ENCODE measurements at places on chromosomes 1 and 21. TPM values are rescaled to one million over a fixed set of nuclear protein-coding genes. Genes with fewer than 3 reads are reported as not detected.

Gene AGBL4
- total RNA-seq: not detected

Gene VHLL
- total RNA-seq: not detected

Gene CLEC20A
- not detected for total RNA-seq

Gene C8B
- not detected for total RNA-seq

Gene HSPB7
- 3.3 TPM for total RNA-seq

Gene OR2T2
- total RNA-seq: not detected

Gene CCNL2
- total RNA-seq: 63.8 TPM

Gene OR2AK2
- not detected for total RNA-seq

Gene AHCTF1
- 32.8 TPM for total RNA-seq

Gene A3GALT2
- not detected for total RNA-seq

Gene LCE1E
- total RNA-seq: not detected

Gene C1orf167
- not detected for total RNA-seq

Gene FCRLA
- 2.3 TPM for total RNA-seq

Gene FASLG
- total RNA-seq: not detected

Gene ARHGAP30
- total RNA-seq: not detected

Gene CD34
- 0.56 TPM for total RNA-seq

Gene NUP210L
- 0.28 TPM for total RNA-seq

Gene CLCNKA
- total RNA-seq: not detected

All from regular cardiac myocyte (primary cell).